ENCODE measurements at places on chromosomes 12 and 14.

DNA sequence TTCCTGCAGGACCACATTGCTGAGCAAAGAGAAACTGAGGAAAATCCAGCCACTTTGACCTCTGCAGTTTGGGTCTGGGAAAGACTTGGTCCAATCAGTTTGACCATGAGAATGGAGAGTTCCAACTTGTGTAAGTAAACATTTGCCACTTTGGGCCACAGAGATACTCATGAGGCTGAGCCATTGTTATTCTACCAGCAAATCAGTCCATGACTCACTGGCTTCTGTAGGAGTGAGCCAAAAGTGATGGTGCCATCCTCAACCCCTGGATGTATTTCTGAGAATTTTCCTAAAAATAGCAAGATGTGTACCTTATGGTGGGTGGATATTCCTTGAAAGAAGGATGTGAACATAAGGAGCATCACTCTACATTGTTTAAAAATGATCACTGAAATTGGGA lies 192.9 kb upstream of the OR4E1 start:
- no peaks in the 10 kb centered on the region for H3K36me3 ChIP-seq
- H3K4me3 ChIP-seq, result no peak overlapping the region
- no peaks in the 10 kb centered on the region for H3K27me3 ChIP-seq
- H3K4me1 ChIP-seq, result no peaks in the 10 kb centered on the region
- H3K27ac ChIP-seq, result no peak overlapping the region
- no peak for DNase-seq

GRCh38 chr12:124481772-124482566 lies 85.4 kb downstream of the NCOR2 start:
- H3K36me3 ChIP-seq, result no peaks in the 10 kb centered on the region
- H3K27me3 ChIP-seq, result no peaks in the 10 kb centered on the region
- no peak overlapping the region for H3K27ac ChIP-seq
- DNase-seq, result no peak
- H3K4me1 ChIP-seq, result no peaks in the 10 kb centered on the region

- no peaks in the 10 kb centered on the region for H3K27me3 ChIP-seq
- H3K27ac ChIP-seq, result no peak overlapping the region
- no peak for DNase-seq
- no peaks in the 10 kb centered on the region for H3K36me3 ChIP-seq
- no peak overlapping the region for H3K4me3 ChIP-seq
Observed at GRCh38 chr12:114215746-114216145, 190.2 kb downstream of the TBX5 start.

DNA sequence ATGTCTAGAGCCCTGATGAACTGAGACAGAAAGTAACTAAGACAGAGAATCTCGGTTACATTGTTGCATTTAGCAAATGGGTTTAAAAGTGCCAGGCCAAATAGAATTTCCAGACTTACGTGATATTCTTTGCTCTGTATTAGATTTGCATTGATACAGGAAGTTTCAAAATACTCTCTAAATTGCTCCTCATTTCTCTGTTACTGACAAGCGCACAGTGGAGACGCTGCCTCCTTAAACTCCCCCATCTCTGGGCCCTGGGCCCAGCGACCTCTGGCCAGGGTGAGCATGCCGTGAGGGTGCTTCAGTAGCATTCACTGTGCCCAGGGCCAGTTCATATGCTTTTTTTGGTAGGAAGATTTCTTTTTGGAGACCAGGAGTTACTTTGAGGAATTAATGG lies 22.9 kb upstream of the EVL start:
- no peak overlapping the region for H3K27ac ChIP-seq
- no peaks in the 10 kb centered on the region for H3K36me3 ChIP-seq
- no peak overlapping the region for H3K4me3 ChIP-seq
- H3K4me1 ChIP-seq, result no peaks in the 10 kb centered on the region

- no peaks in the 10 kb centered on the region for H3K36me3 ChIP-seq
- no peaks in the 10 kb centered on the region for H3K4me1 ChIP-seq
- H3K4me3 ChIP-seq, result no peak overlapping the region
- no peak overlapping the region for H3K27ac ChIP-seq
- DNase-seq, result no peak
Observed at GRCh38 chr14:101320396-101320795, 240.9 kb upstream of the DIO3 start.

GRCh38 chr12:117009759-117010158 lies 89.5 kb downstream of the TESC start:
- H3K27ac ChIP-seq, result peak overlapping the region; percentile 76
- DNase-seq, result no peak
- no peaks in the 10 kb centered on the region for H3K27me3 ChIP-seq
- no peaks in the 10 kb centered on the region for H3K36me3 ChIP-seq

- no peak overlapping the region for H3K4me3 ChIP-seq
- H3K36me3 ChIP-seq, result no peaks in the 10 kb centered on the region
- H3K27me3 ChIP-seq, result no peaks in the 10 kb centered on the region
- H3K27ac ChIP-seq, result no peak overlapping the region
- no peak for DNase-seq
- peaks cover 2% of the 10 kb centered on the region for H3K4me1 ChIP-seq
Observed at GRCh38 chr14:72600551-72601330, 293.2 kb downstream of the DPF3 start.

DNA sequence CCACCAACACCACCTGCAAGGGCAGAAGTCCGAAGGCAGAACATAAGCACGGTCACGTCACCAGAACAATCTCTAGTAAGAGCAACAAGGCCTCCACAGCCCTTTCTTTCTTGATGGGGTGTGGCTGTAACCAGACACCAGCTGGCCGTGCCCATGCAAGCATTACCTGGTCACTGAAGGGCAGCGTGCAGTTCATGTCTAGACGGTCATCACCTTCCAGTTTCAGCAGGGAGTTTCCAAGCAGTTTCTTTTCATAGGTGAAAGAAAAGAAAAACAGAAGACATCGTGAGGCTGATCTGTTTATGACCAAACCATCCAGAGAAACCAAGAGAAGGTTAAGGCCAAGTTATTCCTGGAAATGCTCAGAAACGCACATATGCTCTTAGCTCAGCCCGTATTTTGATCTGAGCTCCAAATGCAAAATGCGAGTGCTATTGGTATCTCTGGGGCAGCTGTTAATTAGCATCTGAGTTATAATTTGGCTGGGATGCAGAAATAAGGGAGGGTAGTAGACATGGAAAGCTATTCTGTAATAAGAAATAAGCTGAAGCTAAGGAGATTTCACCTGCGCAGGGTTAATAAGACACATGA lies 42.5 kb downstream of the PRKAB1 start:
- peaks cover 55% of the 10 kb centered on the region for H3K36me3 ChIP-seq
- no peak overlapping the region for H3K4me3 ChIP-seq
- H3K27ac ChIP-seq, result no peak overlapping the region
- no peaks in the 10 kb centered on the region for H3K4me1 ChIP-seq

- H3K4me3 ChIP-seq, result no peak overlapping the region
- no peak for DNase-seq
- H3K4me1 ChIP-seq, result peaks cover 3% of the 10 kb centered on the region
- no peaks in the 10 kb centered on the region for H3K36me3 ChIP-seq
- H3K27ac ChIP-seq, result no peak overlapping the region
Observed at GRCh38 chr12:12219664-12220063, 47.2 kb downstream of the LRP6 start.

DNA sequence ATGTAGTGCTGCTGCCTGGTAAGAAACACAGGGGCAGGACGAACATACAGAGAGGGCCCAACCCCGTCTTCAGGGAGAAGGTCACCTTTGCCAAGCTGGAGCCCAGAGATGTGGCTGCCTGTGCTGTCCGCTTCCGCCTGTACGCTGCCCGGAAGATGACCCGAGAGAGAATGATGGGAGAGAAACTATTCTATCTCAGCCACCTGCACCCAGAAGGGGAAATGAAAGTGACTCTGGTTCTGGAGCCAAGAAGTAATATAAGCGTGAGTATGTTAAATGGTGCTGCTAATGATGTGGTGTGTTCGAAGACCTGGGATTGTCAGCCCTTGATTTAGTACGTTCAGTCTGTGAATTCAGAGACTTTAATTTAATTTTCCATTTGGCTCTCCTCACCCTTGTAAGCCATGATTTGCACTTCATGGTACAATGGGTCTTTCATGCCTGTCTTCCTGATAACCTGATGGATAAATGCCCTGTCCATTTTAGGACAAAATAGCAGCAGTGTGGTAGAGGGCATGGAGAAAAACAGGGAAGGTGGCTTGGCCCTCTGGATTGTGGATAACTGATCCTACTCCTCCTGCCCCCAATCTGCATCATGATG lies 318.9 kb downstream of the SNAPC1 start:
- DNase-seq, result no peak
- H3K27me3 ChIP-seq, result no peaks in the 10 kb centered on the region
- H3K4me3 ChIP-seq, result no peak overlapping the region
- H3K27ac ChIP-seq, result no peak overlapping the region
- no peaks in the 10 kb centered on the region for H3K36me3 ChIP-seq

GRCh38 chr12:108641446-108642268 lies 8.0 kb upstream of the SELPLG start:
- no peak overlapping the region for H3K27ac ChIP-seq
- peaks cover 18% of the 10 kb centered on the region for H3K4me1 ChIP-seq

- no peaks in the 10 kb centered on the region for H3K36me3 ChIP-seq
- DNase-seq, result no peak
- H3K4me1 ChIP-seq, result no peaks in the 10 kb centered on the region
- no peak overlapping the region for H3K4me3 ChIP-seq
- H3K27me3 ChIP-seq, result no peaks in the 10 kb centered on the region
- no peak overlapping the region for H3K27ac ChIP-seq
Observed at GRCh38 chr14:20732979-20733635, 12.6 kb upstream of the EDDM3A start.

GRCh38 chr12:3086729-3087323 lies 9.6 kb downstream of the TSPAN9 start:
- DNase-seq, result no peak
- H3K4me1 ChIP-seq, result peaks cover 8% of the 10 kb centered on the region
- no peak overlapping the region for H3K4me3 ChIP-seq
- H3K36me3 ChIP-seq, result no peaks in the 10 kb centered on the region
- no peak overlapping the region for H3K27ac ChIP-seq
- no peaks in the 10 kb centered on the region for H3K27me3 ChIP-seq

DNA sequence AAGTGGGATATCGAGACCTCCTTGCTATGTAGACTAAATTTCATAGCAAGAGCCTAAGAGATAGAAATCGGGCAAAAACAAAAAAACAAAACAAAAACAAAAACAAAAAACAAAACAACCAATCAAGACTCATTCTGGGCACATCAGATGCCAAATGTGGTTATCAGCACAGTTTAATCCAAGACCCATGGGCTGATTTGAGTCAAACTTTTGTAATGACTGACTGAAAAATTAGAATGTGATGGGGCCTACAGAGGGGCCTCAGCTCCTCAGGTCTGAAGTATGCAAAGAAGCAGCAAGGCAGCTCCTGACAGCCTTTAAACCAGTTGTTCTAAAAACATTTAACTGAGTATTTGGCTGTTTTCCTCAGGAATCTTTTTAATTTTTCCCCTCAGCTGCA lies 49.3 kb downstream of the SLC4A8 start:
- H3K4me3 ChIP-seq, result no peak overlapping the region
- no peaks in the 10 kb centered on the region for H3K27me3 ChIP-seq
- no peak for DNase-seq
- no peaks in the 10 kb centered on the region for H3K4me1 ChIP-seq
- H3K36me3 ChIP-seq, result peaks cover 4% of the 10 kb centered on the region
- H3K27ac ChIP-seq, result no peak overlapping the region

- H3K36me3 ChIP-seq, result no peaks in the 10 kb centered on the region
- H3K4me3 ChIP-seq, result no peak overlapping the region
- H3K27ac ChIP-seq, result no peak overlapping the region
- no peaks in the 10 kb centered on the region for H3K4me1 ChIP-seq
- H3K27me3 ChIP-seq, result no peaks in the 10 kb centered on the region
- DNase-seq, result no peak
Observed at GRCh38 chr14:61266891-61267740, 14.0 kb downstream of the TMEM30B start.

DNA sequence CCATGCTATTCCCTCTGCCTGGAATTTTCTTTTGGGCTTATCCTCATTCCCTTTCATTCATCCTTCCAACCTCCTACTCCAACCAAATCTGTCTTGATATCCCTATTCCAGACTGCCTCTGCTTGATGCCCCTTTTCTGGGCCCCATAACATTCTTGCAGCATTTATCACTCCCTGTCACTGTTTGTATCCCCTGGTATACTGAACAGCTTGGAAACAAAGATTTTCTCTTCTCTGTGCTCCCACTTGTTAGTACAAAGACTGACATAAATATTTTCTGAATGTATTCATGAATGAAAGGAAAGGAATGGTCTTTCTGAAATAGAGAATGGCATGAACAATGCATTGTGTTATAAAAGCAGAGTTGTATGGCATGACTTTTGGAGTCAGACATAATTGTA lies 7.5 kb downstream of the IRAK4 start:
- H3K36me3 ChIP-seq, result no peaks in the 10 kb centered on the region
- peaks cover 5% of the 10 kb centered on the region for H3K4me1 ChIP-seq
- H3K27ac ChIP-seq, result no peak overlapping the region

DNA sequence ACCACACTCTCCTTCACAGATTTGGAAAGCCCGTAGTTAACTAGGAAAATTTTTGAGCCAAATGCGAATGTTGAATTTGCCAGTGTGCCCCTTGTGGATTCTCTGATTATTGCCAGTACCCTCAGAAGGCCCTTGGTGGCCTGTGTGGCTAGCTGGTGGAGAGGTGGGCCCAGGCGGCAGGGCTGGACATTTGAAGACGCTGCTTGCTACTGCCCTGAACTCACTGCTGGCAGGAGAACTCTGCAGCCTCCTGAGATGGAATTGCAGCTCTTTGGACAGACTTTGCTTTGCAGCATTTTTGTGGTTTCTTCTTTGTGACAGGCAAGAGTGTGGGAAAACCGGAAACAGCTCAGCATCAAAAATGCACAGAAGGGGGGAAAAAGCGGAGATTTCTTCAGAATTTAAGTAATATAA lies 97.6 kb downstream of the TGFB3 start:
- no peak overlapping the region for H3K4me3 ChIP-seq
- DNase-seq, result no peak
- H3K27me3 ChIP-seq, result no peaks in the 10 kb centered on the region

DNA sequence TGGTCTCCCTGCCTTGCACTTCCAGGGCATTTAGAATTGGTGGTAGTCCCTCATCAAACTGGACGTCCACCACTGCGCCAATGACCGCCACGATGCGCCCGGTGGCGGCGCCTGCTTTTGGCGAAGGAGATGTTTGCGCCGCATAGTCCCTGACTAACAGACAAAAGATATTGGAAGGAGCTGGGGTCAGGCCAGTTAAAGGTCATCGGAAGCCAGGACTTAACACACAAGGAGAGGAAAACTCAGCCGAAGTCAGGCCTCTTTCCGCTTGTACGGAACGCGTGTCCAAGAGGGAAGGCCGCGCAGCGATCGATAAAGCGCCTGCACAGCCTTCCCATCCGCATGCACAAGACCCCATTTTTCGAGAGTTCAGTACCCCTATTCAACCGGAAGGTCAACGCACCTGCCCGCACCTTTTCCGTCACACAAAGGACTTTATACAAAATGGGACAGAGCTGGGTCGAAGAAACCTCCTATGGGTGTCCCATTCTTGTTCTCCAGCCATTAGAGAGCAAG lies 525 bp downstream of the ATP5F1B start:
- peaks cover 24% of the 10 kb centered on the region for H3K36me3 ChIP-seq
- peak overlapping the region; percentile 99 for H3K4me3 ChIP-seq
- H3K27me3 ChIP-seq, result no peaks in the 10 kb centered on the region
- DNase-seq, result no peak
- no peaks in the 10 kb centered on the region for H3K4me1 ChIP-seq
- peak overlapping the region; percentile 95 for H3K27ac ChIP-seq

- H3K4me1 ChIP-seq, result no peaks in the 10 kb centered on the region
- no peak for DNase-seq
- H3K4me3 ChIP-seq, result no peak overlapping the region
Observed at GRCh38 chr12:60278209-60278608, 682.4 kb downstream of the SLC16A7 start.
